T-helper 1 cell treated with Interleukin-12 subunit alpha and Interleukin-12 subunit beta and Interleukin-4 antibody, amounts not matched to agents 30 ng/mL and 1 ng/mL, for 36 hours (primary cell): ENCODE measurements at places on chromosomes 1 and 21. TPM values are rescaled to one million over a fixed set of nuclear protein-coding genes. Genes with fewer than 3 reads are reported as not detected.

The GBP3 gene
- 42.1 and 42.9 TPM in 2 replicates for total RNA-seq

The OR2AK2 gene
- total RNA-seq: 0.20 TPM in 1 of 2 replicates, not detected in the other

The EYA3 gene
- total RNA-seq: 34.3 and 36.2 TPM in 2 replicates

The PODN gene
- total RNA-seq: not detected in 2 replicates

The CELA2B gene
- not detected in 2 replicates for total RNA-seq

The CAMK2N1 gene
- total RNA-seq: 0.80 and 0.83 TPM in 2 replicates

The SYT6 gene
- total RNA-seq: not detected in 2 replicates

The KLHDC9 gene
- not detected in 2 replicates for total RNA-seq

The SNX7 gene
- total RNA-seq: not detected in 2 replicates

The SH2D1B gene
- total RNA-seq: not detected in 2 replicates

The CLIC6 gene
- total RNA-seq: 0.05 TPM in 1 of 2 replicates, not detected in the other

The LIN28A gene
- not detected in 2 replicates for total RNA-seq

The S100A2 gene
- total RNA-seq: 0.78 TPM in 1 of 2 replicates, not detected in the other

The GNG4 gene
- 3.3 and 3.7 TPM in 2 replicates for total RNA-seq

The PGD gene
- total RNA-seq: 95.8 and 99.9 TPM in 2 replicates

The TAF13 gene
- total RNA-seq: 33.1 and 33.9 TPM in 2 replicates

The ASTN1 gene
- total RNA-seq: not detected in 2 replicates

The USH2A gene
- total RNA-seq: not detected in 2 replicates
